ENCODE measurements at places on chromosomes 3 and 15. TPM values are rescaled to one million over a fixed set of nuclear protein-coding genes. Genes with fewer than 3 reads are reported as not detected.

Gene GOLGA6L9
- 13.7 TPM for total RNA-seq

Gene RPL35A
- 735 TPM for total RNA-seq

Gene RTF1
- 22.5 TPM for total RNA-seq

Gene TMOD2
- total RNA-seq: 10.4 TPM

Gene NPAP1
- not detected for total RNA-seq

Gene PLD1
- 31.1 TPM for total RNA-seq

Gene MYD88
- 35.4 TPM for total RNA-seq

Gene FSD2
- 0.06 TPM for total RNA-seq

Gene ZBTB20
- total RNA-seq: 52.4 TPM

Gene ZDHHC23
- 14.9 TPM for total RNA-seq

Gene SERINC4
- total RNA-seq: 0.18 TPM
